ENCODE measurements at places on chromosomes 7 and 10.

- DNase-seq, result no peak
These were observed 288.2 kb downstream of the POU6F2 start for GRCh38 chr7:39265641-39266591.

DNA sequence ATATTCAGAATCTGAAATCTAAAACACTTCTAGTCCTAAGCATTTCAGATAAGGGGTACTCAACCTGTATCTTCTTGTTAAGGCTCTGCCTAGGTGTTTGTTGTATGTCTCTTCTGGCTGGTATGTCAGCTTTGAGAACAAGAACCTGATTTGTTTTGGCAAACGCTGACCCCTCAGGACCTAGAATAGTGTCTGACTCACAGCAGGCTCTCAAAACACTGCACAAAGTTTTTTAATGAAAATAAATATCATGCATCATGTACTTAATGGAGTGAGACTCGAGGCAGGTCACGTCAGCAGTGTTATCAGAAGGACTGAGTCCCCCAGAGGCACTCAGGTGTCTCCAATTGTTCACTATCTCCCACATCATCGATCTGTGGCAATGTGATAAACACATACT is 99.1 kb downstream of the GLI3 start:
- no peak for DNase-seq

DNA sequence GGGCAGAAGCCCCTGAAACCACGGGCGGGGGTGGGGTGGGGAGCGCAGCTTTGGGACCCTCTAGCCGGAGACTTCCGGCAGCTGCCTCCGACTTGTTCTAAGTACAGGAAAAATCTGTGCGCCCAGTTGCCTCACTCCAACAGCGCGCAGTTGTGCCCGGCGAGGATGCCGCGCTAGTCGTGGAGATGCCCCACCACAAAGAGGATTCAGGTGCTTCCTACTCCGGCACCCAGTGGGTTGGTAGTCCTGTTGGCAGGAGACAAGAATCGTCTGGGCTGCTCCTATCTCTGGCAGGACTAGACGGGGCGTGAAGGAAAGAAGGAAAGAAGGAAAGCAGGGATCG is 465 bp upstream of the NPY start:
- DNase-seq, result no peak

GRCh38 chr10:124597846-124598165 is 136.2 kb downstream of the LHPP start:
- no peak for DNase-seq

DNA sequence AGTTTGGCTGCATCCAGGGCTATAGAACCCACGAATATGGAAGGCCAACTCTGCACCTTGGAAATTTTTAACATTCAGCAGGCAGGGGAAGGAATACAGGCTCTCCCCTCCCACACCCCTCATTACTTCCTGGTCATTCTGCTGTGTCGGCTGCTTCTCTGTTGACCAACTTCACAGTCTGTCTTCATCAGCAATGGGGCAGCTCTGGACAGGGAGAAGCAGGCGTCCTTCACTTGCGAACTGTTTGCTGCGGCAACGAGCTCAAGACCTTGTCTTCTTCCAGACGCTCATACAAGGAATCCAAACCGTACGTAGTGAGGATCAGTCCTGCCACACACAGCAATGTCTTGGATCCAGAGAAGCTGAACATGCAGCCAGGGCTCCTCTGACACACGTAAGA is 192.2 kb downstream of the DIP2C start:
- DNase-seq, result no peak

- no peak for DNase-seq
These were observed 497.4 kb downstream of the GRM8 start for GRCh38 chr7:126755381-126755780.

- no peak for DNase-seq
These were observed 68.9 kb downstream of the ARID5B start for GRCh38 chr10:61970182-61971002.

DNA sequence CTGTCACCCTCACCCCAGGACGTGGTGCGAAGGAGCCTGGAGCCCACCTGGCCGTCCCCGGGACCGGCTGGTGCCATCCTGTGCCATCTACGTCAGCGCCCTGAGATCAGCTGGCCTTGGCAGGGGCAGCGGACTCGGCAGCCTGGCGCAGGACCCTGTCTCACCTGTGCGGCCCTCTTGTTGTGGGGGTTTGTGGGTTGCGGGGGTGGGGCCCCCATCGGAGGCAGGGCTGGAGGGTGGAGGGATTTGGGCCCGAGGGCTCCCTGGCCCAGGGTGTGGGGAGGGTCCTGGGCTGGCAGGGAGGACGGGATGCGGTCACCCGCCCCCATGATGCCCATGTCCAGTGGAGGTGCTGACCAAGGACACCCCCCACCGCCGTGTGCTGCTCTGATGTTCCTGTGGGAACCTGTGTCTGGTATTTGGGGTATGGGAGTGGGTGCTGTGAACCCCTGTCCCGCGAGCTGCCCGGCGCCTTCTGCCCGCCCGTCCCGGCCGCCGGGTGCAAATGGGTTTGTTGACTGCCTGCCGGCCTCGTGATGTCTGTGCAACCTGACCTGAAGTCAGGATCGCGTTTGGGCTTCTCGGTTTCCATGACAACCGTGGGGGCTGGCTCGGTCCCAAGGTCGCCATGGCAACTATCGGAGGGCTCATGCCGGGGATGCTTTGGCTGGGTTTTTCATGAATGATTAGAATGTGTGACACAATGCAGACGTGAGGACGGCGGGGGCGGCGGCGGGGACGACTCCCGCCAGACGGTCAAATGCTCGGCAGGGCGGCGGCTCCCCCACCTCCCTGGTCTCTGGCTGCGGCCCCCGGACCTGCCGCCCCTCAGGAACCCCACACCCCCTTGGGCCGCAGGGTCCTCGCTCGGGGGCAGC is 7.3 kb downstream of the MAFK start:
- DNase-seq, result peak; percentile 82

DNA sequence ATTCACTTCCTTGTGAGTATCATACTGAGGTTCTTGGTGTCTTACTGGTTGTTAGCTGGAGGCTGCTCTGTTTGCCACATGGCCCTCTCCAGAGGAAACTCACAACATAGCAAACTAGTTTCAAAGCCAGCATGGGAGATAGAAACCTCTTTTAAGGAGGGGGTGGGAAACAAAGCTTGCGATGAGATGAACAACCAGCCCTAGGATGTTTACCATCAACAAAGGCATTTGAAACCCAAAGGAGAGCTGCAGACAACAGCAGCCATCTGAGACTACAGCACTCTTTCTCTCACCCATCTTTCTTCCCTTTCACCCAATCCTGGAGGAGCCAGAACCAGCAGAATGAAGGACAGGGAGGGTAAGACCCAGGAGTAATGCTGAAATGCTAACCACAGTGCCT is 182.1 kb downstream of the NEBL start:
- DNase-seq, result no peak

GRCh38 chr7:6071406-6071805 is 40.2 kb downstream of the ANKRD61 start:
- no peak for DNase-seq

DNA sequence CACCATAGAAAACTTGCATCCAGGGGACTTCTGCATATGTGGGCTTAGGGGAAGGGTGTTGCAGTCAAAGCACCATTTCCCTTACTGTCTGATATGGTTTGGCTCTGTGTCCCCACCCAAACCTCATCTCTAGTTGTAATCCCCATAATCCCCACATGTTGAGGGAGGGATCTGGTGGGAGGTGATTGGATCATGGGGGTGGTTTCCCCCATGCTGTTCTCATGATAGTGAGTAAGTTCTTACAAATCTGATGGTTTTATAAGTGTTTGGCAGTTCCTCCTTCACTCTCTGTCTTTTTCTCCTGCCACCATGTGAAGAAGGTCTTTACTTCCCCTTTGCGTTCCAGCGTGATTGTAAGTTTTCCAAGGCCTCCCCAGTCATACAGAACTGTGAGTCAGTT is 177.4 kb downstream of the ADK start:
- no peak for DNase-seq

- DNase-seq, result no peak
These were observed 602.7 kb downstream of the NXPH1 start for GRCh38 chr7:9036080-9036479.

- no peak for DNase-seq
These were observed 131.1 kb downstream of the LRRC4 start for GRCh38 chr7:127900141-127900540.

GRCh38 chr10:13268841-13269240 is 31.0 kb downstream of the PHYH start:
- DNase-seq, result no peak

DNA sequence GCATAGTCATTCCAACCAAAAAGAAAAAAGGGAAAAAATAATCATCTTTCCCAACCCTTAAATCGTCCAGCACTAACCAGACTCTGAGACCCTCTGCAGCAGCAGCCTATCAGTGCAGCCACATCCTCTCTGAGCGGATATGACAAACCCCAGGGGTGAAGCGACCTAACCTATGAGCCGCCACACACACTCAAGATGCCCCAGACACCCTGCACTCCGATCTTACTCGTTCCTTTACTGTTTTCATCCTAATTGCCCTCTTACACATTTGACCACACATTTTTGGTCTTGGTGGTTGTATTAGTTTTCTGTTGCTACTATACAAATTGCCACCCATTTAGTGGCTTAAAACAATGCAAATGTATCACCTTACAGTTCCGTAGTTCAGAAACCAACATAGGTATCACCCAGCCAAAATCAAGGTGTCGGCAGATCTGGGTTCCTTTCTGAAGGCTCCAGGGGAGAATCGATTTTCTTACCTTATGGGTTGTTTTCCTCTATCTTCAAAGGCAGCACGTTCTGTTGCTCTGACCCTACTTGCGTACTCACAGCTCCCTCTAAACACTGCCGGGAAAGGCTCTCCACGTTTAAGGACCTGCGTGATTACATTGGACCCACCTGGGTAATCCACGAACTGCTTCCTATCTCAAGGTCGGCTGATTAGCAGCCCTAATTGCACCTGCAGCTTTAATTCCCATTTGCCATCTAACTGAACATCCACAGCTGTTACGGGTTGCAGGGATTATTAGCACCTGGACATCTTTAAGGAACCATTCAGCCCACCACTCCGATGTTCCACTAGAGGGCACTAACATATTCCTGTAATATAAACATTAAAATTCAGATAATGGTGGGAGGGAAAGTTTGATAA is 37.3 kb upstream of the PRSS1 start:
- DNase-seq, result no peak

GRCh38 chr10:91590904-91591796 is 41.7 kb downstream of the PPP1R3C start:
- DNase-seq, result no peak

GRCh38 chr10:31242902-31243301 is 76.1 kb upstream of the ZEB1 start:
- peak; percentile 50 for DNase-seq

- DNase-seq, result no peak
These were observed 466.0 kb upstream of the GHITM start for GRCh38 chr10:83673316-83673715.

- DNase-seq, result no peak
These were observed 162.8 kb upstream of the TNRC18 start for GRCh38 chr7:5586279-5586962.

- no peak for DNase-seq
These were observed 130.4 kb upstream of the RAB18 start for GRCh38 chr10:27373566-27374160.

DNA sequence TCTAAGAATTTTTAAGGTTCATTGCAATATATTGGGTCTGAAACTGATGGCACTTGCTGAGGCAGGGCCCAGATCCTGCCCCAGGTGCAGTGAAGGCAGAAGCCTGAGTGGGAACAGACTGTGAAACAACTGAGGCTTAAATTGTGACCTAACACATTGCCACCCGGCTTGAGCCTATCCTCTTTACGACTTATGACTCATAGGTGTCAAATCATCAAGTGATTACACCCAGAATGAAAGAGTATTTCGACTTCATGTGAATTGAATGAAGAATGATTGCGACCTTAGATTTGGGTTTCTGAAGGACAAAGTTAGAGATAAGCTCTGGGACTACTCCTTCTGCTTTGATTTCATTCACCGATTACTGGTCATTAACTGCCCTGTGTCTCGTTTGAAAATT is 200.9 kb downstream of the CREB5 start:
- no peak for DNase-seq

- no peak for DNase-seq
These were observed at the start of gene PROSER2 for GRCh38 chr10:11823122-11823988. TSS of gene PROSER2 (plus strand) at chr10:11823356. CDS start at chr10:11852078, 28,722 bp downstream.

GRCh38 chr7:138243430-138243829 is 167.2 kb downstream of the AKR1D1 start:
- no peak for DNase-seq

DNA sequence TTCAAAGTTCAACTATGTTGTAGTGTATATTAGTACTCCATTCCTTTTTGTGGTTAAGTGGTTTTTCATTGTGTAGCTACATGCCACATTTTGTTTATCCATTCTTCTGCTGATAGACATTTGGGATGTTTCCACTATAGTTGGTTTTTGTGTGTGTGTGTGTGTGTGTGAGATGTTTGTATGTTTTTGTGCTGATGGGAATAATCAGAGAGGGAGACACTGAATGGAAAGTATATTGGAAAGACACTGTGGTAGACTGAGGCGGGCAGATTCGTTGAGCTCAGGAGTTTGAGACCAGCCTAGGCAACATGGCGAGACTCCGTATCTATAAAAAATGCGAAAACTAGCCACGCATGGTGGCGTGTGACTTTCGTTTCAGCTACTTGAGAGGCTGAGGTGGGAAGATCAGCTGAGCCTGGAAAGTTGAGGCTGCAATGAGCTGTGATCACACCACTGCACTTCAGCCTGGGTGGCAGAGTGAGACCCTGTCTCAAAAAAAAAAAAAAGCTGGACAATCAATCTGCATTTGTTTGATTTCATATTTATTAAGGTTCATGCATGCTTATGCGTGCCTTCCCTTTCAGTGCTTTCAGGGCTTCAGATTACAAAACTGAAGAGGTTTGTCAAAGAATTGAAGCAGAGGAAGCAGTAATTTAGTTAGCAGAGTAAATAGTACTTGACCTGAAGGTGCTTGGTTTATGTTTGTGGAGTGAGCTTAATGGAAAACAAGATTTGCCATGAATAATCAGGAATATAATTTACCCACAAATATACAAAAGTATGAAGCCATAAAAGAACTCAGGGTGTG is 14.7 kb downstream of the SEC24C start:
- no peak for DNase-seq

DNA sequence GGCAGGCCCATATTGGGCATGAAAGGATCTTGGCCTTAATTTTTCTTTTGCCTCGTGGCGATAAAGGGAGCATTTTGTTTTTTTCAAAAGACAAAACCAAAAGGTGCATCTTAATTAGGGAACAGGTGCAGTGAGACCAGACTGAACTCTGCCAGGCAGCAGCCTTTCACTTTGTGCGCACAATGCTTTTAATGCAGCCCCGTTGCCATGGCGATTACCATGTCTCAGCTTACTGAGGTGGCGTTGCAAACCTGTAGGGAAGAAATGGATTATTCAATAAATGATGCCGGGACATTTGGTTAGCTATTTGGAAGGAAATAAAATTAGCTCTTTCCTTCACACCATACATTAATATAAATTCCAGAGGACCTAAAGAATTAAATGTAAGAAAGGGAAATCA is 61.9 kb downstream of the MYL10 start:
- no peak for DNase-seq

GRCh38 chr7:79453558-79454360 is at the start of gene MAGI2:
TSS of gene MAGI2 (minus strand) at chr7:79453667. CDS start at chr7:79453320, 347 bp downstream.
- no peak for DNase-seq
